ENCODE measurements at places on chromosomes 5 and 9.

DNA sequence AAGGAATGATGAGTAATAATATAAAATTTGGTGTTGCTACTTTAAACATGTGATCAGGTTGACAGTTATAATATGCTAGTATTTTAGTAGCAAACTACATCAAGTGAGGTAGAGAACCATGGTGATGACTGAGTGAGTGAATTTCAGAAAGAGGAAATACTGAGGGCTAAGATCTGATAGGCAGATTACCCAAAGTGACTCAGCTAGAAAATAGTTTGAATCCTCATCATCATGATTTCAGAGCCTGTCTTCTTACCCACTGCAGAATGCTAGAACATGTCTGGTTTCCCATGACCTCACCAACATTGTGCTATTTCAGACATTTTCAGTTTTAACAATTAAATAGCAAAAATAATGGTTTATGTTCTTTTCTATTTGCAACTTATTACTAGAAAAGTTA is 602.1 kb downstream of the TAF11L14 start:
- DNase-seq: no peak

- DNase-seq: peak; percentile 5
Observed at GRCh38 chr5:146965761-146966659, 87.5 kb upstream of the PPP2R2B start.

- no peak for DNase-seq
Observed at GRCh38 chr5:122757285-122757684, 17.6 kb upstream of the SNX2 start.

- no peak for DNase-seq
Observed at GRCh38 chr9:81719972-81720371, 30.6 kb upstream of the TLE1 start.

DNA sequence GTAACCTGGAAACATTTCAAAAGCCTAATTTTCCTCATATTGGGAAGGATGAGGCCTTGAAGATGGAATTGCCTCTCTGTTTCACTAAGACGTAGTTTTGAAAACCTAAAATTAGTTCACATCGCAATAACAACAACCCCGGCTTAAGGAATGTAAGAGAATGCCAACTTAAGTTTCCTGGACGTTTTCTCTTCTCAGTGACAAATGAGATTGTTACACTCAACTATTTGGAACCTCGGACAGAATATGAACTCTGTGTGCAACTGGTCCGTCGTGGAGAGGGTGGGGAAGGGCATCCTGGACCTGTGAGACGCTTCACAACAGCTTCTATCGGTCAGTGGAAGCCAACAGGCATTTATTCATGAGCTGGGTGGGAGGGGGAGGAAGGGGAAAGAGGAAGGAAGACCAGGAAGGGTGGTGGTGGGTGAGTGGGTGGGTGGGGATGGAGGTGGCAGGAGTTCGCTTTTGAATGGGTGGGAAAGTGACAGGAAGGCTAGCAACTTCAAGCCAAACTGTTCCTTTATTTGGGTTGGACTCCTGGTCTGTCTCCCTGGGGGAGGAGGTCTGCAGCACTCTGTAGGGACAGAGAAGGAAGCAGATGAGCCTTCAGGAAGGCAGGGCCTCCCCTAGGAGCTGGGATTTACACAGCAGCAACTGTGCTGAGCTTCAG is 83.4 kb downstream of the TEK start:
- DNase-seq: no peak

DNA sequence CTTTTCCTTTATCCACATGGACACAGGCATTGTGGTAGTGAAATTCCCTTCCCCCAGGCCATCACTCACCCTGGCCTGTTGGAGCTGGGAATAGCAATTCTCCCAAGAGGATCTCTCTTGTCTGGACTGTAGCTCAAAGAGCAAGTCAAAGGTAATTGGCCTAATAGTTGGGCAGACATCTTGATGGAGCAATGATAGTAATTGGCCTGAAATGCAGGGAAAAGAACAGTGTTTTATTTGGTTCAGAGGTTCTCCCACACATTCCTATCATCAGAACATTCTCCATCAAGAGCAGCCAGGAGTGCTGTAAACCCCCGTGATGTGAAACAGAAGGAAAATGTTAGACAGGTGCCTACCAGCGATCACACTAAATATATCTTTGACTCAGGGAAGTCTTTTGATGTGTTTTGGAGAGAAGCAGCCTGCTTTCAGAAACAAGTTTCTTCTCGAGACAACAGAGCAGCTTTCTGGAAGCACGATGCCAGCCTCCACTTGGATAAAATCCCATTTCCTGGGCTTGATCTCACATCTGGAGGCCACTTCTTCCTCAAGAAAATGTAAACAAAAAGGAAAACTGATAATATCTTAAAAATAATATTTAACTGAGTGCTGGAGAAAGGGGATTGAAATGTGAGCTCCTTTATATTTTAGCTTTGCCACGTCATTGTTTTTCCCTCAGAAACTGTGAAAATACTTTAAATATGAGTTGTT is 198.1 kb upstream of the WWC1 start:
- no peak for DNase-seq

GRCh38 chr5:174503461-174504265 is 220.7 kb upstream of the MSX2 start:
- DNase-seq: no peak

DNA sequence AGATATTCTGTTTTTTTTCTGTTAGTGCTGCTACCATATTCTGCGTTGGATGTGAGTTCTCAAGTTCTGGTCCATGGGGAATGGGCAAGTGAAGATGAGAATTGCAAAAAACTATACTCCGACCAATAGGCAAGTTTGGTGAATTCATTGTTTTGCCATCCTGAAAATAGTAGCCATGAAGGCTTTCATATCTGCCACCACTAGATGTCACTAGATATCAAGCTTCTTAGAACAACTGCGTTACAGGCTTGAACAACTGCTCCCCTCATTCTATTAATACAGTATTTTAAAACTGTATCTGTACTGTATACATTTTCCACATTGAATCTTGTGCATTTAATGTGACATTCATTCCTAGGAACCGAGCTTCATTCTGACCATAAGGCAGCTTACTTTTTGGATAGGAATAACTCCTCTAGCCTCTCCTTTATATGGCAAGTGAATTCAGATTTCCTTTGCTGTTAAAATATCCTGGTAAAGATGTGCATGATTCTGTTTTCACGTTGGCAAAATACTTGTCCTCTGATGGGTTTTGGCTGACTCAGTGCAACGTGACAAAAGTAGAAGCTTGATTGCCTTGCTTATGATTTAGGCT is 163.6 kb downstream of the SREK1 start:
- no peak for DNase-seq

GRCh38 chr5:40841068-40841805 is at the start of gene CARD6:
Gene CARD6 (plus strand): TSS chr5:40841367. CDS start chr5:40841383, 16 bp downstream.
- DNase-seq: no peak

DNA sequence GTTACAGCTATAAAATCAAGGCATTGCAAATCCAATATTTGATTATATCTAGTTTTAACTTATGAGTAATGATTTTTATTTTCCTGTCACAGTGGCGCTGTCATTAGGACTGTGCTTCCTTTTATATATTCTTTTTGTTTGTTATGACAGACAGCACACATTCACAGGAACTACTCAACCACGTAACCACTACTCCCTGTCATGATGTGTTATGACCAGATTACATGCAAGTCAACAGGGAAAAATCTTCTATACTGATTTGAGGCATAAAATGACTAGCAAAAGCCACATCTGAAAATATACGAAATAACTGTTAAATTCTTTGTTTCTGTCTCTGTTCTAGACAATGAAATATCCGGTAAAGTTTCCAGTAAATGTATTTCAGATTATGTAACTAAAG is 25.4 kb downstream of the SREK1 start:
- DNase-seq: no peak

DNA sequence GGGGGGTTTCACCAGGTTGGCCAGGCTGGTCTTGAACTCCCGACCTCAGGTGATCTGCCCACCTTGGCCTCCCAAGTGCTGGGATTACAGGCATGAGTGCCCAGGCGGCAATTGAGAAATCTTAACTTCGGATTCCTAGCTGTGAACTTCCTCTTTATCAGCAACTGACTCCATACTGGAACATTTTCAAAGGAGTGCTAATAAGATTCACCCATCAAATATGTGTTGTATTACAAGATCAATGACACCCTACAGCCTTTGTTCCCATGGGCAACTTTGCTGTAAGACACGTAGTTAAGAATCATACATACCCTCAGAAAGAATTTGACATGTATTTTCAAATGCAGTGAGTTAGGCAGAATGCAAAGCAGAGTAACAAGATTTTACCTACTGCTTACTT is 23.1 kb upstream of the ACOT12 start:
- no peak for DNase-seq

DNA sequence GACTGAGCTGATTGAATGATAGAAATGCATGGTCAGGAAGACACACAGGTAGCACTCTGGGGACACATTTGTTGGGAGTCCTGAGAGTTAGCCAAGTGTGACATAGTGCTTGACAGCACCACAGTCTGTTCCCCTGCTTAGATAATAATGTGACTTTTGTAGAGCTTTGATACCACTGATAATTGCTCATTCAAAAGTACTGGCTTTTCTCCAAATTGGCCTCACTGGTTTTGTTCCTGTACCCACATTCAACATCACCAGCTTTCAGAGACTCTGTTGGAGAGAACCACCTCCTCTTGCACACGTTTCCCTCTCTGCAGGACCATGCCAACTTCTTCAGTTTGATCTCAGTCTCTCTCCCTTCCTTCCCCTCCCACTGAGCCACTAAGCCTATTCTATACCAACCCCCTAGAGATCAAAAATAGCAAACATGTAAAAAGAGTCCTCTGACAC is 52.5 kb upstream of the IL7R start:
- no peak for DNase-seq

GRCh38 chr9:78238046-78239038 is 2.5 kb downstream of the CEP78 start:
- DNase-seq: no peak

- DNase-seq: no peak
Observed at GRCh38 chr9:37693260-37693659, 42.5 kb downstream of the FRMPD1 start.

- no peak for DNase-seq
Observed at GRCh38 chr5:126808521-126808988, 31.6 kb downstream of the LMNB1 start.

DNA sequence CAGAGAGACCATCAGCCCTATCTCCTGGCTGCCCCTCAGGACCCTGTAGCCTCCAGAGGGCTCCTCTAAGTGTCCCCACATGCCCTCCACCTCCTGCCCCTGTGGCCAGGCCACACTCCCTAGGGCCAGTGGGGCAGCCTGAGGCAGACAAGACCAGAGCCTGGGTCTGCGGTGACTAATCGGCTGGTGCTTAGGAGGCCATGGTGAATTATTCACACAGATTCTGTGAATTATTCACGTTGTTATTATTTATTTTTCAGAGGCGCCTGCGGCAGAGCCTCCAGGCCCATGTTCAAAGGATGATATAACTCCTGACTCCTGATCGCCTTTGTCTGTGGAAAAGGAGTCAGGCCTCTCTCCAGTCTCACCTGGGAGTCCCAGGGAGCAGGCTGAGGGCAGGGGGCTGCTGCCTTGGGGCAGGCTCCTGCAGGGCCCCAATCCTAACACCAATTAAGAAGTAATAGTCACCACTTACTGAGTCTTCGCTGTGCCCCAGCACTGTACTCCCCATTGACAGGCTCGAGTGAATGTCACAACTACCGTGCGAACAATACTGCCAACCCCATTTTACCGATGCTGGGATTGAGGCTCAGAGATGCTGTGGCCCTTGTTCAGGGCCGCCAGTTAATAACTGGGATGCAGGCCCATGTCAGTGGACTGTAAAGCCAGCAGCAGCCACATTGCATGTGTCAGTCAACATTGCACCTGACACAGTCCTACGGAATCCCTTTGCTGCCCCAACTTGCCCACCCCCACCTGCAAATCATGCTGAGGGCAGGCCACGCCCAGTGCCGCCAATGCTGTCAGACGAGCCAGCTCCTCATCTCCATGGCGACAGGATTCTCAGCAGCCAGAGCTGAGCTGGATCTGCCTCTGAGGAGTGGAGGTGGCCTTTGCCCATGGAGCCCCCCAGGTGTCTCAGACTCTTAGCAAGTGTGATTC is 94.9 kb downstream of the PCDH1 start:
- DNase-seq: no peak

DNA sequence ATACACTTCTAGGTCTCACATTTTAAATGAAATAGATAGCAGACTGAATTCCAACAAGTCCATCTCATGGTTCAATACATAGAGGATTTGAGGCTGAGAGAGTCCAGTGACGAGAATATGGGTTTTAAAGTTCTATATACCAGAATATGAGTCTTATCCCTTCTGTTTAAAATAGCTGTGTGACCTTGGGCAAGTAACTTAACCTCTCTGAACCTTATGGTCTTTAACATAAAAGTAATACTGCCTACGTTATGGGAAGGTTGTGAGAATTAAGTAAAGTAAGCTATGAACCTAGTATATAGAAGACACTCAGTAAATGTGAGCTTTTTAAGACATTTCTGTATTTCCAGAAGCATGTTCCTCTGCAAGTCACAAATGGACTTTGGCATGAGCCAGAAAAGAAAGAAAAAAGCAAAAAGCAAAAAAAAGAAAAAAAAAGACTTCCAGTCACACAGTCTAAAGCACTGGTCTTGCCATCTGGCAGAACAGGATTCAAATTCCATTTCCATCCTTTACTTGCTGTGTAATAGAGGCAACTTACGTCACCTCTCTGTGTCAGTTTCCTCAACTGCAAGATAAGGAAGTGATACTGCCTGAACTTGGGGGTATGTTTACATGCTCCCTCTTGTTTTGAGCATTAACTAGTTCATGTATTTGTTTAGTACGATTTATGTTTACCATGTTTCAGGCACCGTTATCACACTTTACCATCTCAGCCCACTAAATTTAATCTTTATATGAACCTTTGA is 248.2 kb downstream of the TRIM32 start:
- DNase-seq: no peak

- DNase-seq: no peak
Observed at GRCh38 chr5:2310946-2311345, 428.2 kb upstream of the IRX4 start.

- DNase-seq: no peak
Observed at GRCh38 chr5:141734501-141735229, 52.6 kb upstream of the ARAP3 start.

- no peak for DNase-seq
Observed at GRCh38 chr5:124102486-124102885, 590.5 kb downstream of the CSNK1G3 start.

- no peak for DNase-seq
Observed at GRCh38 chr5:173680660-173681242, 64.3 kb upstream of the BOD1 start.

DNA sequence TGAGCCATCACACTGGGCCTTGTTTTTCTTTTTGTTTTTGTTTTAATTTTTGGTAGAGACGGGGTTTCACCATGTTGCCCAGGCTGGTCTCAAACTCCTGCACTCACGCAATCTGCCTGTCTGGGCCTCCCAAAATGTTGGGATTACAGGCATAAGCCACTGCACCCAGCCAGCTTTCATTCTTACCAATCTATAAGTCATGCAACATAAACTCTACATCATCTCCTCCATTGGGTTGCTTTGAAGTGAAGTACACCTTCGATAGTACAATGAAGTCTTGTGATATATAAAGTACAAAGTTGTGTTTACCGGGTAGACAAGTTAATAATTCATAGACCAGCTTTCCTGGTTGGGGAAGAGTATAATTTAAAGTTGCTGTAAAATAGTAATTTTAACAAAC is 8.8 kb upstream of the CDK7 start:
- no peak for DNase-seq

All from activated CD8-positive, alpha-beta memory T cell treated with anti-CD3 and anti-CD28 coated beads for 1 hour (primary cell).